ENCODE measurements at places on chromosomes 13 and 19.

GRCh38 chr13:104473936-104474335 lies 1407.7 kb upstream of the SLC10A2 start:
- DNase-seq = no peak

GRCh38 chr13:82879921-82880320 lies 1002.4 kb downstream of the SLITRK1 start:
- no peak for DNase-seq

- no peak for DNase-seq
Observed at GRCh38 chr19:51323481-51324166, 12.2 kb downstream of the IGLON5 start.

- no peak for DNase-seq
Observed at GRCh38 chr19:5152767-5153532, 184.0 kb downstream of the KDM4B start.

GRCh38 chr19:52345162-52345561 lies 9.1 kb downstream of the ZNF610 start:
- no peak for DNase-seq

GRCh38 chr13:70666883-70667556 lies 558.8 kb upstream of the KLHL1 start:
- DNase-seq = no peak

DNA sequence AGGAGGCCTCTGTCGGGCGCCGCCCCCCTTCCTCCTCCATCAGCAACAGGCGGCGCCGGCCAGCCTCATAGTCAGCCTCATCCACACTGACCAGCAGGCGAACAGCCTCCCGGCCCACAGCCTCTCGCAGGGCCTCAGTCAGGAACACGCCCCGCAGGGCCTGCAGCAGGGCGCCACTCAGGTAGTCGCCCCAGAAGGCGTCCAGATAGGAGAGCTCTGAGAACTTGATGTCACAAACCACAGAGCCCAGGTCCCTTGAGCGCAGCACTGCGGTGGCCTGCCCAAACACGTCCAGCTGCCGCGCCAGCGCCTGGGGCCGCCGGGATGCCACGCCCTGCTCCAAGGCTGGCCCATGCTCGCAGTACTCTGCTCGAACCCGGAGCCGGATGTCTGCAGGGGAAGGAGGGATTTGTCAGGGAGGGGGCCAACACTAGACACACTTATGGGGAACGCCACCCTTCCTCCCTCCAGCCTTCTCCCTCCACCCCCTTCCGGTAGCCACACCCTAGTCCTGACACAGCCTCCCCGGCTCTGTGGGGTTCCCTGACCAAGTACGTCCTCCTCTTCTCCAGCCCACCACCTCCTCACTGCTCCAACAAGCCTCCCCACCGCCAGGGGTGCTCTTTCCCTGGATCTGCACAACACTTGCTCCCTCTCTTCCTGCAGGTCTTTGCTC lies 17.9 kb downstream of the DEDD2 start:
- no peak for DNase-seq

GRCh38 chr13:52779103-52779502 lies 39.5 kb upstream of the CNMD start:
- no peak for DNase-seq

GRCh38 chr19:4380254-4380727 lies 20.1 kb downstream of the SH3GL1 start:
- DNase-seq = no peak

GRCh38 chr19:29191005-29191404 lies 21.9 kb downstream of the UQCRFS1 start:
- no peak for DNase-seq

DNA sequence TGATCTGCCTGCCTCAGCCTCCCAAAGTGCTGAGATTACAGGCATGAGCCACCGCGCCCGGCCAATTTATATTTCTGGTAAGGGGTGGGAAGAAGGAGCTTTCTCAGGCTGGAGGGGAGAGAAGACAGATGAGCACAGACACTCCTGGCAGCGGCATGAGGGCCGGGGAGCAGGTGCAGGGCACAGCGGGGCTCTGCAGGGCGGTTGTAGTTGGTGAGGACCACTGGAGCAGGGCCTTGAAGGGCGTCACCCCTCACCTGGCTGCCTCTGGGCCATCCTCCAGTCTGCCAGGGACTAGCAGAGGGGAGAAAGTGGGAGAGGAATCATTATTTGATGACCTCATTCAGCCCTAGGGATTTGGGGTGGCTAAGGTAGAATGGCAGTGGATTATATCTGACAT lies 8.6 kb upstream of the CSNK1G2 start:
- DNase-seq = no peak

- peak; percentile 50 for DNase-seq
Observed at GRCh38 chr19:13784731-13785452, 10.4 kb upstream of the ZSWIM4 start.

- DNase-seq = no peak
Observed at GRCh38 chr13:44617648-44618047, 41.5 kb upstream of the TSC22D1 start.

DNA sequence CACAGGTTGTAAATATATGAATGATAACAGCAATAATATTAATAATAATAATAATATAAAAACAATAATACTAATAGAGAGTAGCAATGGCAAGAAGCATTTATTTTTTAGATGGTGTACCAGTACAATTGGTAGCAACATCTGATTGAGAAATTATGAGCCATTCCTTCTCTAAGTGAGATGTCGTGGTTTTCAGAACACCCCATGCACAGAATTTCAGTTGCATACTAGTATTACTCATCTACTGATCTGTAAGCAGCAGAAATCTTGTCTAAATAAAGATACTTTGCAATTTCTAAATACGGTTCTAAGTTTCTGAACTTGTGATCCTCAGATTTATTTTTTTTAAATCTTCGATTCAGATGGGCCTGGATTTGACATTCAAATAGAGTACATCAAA lies 788.0 kb upstream of the ATXN8OS start:
- DNase-seq = no peak

- no peak for DNase-seq
Observed at GRCh38 chr19:46298479-46299003, 1.7 kb downstream of the HIF3A start.

- no peak for DNase-seq
Observed at GRCh38 chr19:17772172-17772571, 20.9 kb downstream of the FCHO1 start.

DNA sequence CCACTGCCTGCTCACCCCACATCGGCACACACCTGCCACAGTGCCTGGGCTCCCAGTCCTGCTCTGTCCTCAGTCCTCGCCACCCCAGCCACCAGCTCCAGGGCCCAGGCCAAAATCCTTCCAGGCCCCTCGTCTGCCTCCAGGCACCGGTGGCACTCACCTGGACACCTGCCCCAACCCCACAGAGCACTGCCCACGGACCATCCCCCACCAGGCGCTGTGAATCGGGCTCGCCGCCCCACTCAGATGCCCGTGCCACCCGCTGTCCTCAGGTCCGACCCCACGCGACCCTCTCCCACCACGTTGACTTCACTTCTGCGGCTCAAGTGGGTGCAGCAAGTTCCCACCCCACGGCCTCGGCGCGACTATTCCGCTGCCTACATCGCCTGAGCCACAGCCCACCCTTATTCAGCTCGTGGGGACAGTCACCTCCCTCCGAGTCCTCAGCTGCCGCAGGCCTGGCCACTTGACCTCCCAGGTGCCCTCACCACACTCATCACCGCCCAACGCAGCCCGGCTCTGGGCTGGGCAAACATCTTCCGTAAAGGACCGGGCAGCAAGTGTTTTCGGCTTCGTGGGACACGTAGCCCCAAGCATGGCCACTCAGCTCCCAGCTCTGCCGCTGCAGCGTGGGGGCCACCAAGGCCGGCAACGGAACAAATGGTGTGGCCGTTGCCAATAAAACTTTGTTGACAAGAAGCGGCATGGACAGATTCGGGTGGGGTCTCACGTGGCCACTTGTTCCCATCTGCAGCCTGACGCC lies 5.7 kb downstream of the PIP5K1C start:
- no peak for DNase-seq

DNA sequence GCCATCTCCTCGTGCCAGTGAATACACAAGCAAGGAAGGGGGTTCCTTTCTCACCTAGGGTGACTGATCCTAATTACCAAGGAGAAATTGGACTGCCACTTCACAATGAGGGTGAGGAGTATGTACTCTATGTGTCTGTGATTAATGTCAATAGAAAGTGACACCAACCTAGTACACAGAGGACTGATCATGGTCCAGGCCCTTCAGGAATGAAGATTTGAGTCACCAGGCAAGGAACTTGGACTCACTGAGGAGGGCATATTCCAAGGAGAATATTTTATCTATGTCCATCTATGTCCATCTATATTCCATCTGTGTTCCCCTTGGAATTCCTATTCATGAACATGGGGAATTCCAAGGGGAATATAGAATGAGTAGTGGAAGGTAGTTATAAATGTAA lies 9.2 kb upstream of the ALOX5AP start:
- DNase-seq = no peak

- peak; percentile 17 for DNase-seq
Observed at GRCh38 chr19:56637976-56638555, 4.9 kb upstream of the SMIM17 start.

DNA sequence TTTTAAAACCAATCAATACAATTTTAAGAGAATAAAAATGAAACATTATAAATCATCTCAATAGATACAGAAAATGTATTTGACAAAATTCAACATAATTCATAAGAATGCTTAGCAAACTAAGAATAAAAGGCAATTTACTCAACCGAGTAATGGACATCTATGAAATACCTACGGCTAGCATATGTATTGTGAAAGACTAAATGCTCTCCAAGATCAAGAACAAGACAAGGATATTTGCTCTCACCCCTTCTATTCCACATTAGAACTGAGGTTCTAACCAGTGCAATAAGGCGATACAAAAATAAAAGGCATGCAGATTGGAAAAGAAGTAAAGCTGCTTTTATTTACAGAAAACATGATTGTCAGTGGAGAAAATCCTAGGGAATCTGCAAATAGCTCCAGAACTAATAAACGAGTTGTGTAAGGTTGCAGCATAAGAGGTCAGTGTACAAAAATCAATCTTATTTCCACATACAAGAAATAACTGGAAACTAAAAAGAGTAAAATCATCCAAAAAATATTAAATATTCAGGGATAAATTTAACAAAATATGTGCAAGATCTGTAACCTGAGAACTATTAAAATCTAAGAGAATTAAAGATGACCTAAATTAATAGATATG lies 16.4 kb downstream of the KATNAL1 start:
- DNase-seq = no peak

- no peak for DNase-seq
Observed at GRCh38 chr19:48310227-48310626, 15.1 kb upstream of the EMP3 start.

GRCh38 chr19:12985049-12985776 lies 10.1 kb upstream of the NFIX start:
- peak; percentile 48 for DNase-seq

DNA sequence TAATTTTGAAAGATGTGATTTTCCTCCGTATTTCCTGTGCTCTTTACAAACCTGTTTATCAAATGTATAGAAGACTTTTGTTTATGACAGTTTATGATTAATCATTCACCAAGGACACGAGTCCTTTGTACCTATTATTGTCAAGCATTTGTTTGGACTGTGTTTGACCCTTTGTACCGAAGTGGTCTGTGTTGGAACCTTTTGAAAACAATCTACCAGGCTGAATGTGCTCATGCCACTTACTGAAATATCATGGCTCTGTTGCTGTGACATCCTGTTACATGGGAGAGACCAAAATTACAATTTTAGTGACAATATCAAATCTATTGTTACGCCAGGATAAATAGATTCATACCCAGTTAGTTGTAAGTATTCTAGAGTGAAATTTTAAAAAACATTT lies 193.6 kb downstream of the IRS2 start:
- no peak for DNase-seq

GRCh38 chr19:57319869-57320179 lies 448 bp upstream of the ZNF543 start:
- no peak for DNase-seq

- DNase-seq = no peak
Observed at GRCh38 chr13:99865420-99865930, 106.1 kb downstream of the ZIC5 start.

- peak; percentile 84 for DNase-seq
Observed at GRCh38 chr13:40060296-40061007, 405.0 kb downstream of the COG6 start.

DNA sequence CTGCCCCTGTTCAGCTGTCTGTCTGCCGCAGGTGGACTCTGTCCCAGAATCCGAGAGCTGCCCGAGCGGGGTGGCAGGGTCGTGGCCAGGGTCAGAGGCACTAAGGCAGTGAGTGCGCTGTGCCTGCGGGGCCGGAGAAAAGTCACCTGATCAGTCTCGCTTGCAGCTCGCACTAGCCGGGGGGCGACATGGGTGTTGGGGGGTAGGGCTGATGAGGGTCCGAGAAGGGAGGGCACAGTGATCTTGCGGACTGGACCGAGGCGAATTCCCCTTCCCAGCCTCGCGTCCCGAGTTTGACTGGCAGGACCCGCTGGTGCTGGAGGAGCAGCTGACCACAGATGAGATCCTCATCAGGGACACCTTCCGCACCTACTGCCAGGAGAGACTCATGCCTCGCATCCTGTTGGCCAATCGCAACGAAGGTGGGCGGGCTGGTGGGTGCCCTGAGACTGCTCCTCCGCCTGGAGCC lies 627 bp downstream of the GCDH start:
- DNase-seq = no peak

- DNase-seq = no peak
Observed at GRCh38 chr13:71096421-71096820, 770.6 kb downstream of the DACH1 start.

DNA sequence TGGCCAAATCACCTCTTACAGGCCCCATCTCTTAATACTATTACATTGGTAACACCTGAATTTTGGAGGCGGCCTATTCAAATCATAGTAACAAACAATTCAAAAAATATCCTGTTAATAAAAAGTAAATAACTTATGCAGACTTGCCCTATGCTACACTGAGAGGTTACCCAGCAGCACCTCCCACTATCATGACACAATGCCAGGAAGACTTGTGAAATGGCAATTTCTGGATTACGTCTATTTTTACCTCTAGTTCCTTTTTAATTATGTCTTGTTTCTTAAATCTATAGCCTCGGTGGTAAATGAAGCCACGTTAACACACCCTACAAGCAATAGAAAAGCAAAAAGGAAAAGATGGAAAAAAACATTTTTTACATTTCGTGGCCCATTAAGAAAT lies 6.2 kb upstream of the DZIP1 start:
- DNase-seq = no peak

GRCh38 chr19:58586133-58586765 lies 13.1 kb upstream of the MZF1 start:
- no peak for DNase-seq

GRCh38 chr19:31424861-31425620 lies 75.8 kb upstream of the TSHZ3 start:
- DNase-seq = no peak

GRCh38 chr13:19181021-19181620 lies 503 bp downstream of the TUBA3C start:
- DNase-seq = no peak

DNA sequence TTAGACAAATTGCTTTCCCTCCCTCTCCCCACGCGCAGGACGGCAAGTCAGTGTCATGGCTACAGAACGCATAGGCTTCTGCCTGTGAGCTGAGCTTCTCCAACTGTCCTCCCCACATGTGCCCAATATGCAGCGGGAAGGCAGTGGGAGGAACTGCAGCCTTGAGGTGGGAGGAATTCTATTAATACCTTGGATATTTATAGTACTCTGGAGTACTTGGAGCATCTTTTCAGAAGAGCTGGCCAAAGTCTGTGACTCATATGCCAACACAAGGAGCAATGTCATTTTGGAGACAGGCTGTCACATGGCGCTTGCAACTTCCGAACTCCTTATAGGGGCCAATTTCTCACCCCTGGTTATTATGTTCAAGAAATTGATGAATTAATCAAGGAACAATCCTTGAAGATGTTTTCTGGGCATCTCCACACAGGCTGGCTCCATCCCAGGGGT lies 245.0 kb upstream of the SERP2 start:
- DNase-seq = peak; percentile 28
